Occipital lobe (tissue), 3 donors: ENCODE measurements at places on chromosomes 7 and 10.

GRCh38 chr10:104333032-104333727 lies 5.1 kb downstream of the ITPRIP start:
- DNase-seq = no peak

- DNase-seq = no peak
These were observed 780 bp downstream of the CYP3A5 start for GRCh38 chr7:99679032-99679399.

DNA sequence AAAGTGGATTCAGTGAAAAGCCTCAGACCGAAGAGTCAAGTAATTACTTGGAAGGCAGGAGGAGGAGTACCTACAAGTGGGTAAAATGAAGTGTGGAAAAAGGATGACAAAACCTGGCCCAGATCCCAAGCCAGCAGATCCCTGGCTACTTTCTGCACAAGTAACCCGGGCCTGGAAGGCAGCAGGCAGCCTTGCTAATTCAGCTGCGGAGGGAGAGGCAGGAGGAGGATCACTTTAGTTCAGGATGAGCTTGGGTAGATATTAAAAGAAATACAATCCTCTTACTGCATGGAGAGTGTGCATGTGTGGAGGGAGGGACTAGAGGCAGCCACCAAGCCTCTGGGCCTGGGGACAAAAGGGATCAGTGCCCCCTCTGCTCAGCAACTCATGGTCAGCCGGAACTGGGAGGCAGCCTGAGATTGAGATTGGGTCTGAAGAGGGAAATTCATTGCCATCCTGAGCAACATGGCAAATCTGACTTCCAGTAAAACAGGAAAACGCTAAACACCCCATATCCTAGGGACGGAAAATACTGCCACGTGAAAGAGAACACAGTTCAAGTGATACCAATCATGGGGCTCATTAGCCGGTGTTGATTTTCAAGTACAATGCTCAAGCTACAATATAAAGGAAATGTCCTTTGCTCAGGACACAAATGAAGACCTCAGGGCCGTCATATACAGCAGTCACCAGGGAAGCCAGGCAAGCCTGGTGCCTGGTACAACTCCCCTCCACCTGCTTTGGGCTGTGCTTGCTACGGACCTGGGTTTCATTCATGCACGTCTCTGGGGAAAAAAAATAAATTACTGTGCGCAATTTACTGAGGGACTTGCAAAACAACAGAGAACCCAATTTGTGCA lies 1.3 kb downstream of the AMPH start:
- DNase-seq = peak; percentile 6

DNA sequence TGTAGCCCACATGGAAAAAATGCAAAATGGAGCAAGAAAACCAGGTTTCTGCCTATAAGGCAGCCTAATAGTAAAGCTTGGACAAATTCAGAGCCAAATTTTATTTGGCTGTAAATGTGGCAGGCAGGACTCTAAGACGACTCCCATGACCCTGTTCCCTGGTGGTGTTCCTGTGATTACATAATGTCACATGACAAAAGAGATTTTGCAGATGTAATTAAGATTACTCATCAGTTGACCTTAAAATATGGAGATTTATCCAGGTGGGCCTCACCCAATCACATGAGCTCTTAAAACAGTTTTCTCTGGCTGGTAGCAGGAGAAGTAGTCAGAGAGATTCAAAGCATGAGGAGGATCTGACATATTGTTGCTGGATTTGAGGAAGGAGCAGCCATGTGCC lies 303.1 kb upstream of the IMMP2L start:
- DNase-seq = no peak

- no peak for DNase-seq
These were observed 43.1 kb downstream of the LSMEM1 start for GRCh38 chr7:112523871-112524270.

DNA sequence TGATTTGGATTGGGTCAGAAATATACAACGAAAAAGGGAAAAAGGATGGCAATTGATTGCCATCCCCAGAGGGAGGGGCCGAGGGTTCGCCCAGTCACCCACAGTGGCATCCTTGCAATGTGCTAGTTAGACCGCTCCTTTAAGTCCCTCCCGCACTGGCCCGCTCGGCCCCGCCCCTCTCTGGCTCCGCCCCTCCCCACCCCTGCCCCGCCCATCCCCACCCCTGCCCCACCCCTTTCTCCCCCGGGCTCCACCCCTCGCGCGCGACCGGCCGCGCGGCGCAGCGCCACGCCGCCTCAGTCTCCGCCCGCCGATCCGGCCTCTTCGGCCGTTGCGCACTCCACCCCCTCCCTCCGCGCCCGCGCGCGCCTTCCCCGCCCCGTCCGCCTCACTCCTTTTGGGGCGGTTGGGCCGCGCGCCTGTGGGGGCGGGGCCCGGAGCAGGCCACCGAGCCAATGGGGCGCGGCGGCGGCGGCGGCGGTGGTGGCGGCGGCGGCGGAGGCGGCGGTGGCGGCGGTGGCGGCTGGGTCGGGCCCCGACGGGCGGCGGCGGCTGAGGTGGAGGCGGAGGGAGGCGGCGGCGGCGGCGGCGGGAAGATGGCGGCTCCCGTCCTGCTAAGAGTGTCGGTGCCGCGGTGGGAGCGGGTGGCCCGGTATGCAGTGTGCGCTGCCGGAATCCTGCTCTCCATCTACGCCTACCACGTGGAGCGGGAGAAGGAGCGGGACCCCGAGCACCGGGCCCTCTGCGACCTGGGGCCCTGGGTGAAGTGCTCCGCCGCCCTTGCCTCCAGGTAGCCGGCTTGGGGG lies at the start of gene VKORC1L1:
Gene VKORC1L1, plus strand, starts transcription at position 299 of the 806 bp plus-strand sequence. Its CDS starts 298 bp downstream, at position 597.
- peak; percentile 89 for DNase-seq

- no peak for DNase-seq
These were observed 9.1 kb upstream of the SEMA4G start for GRCh38 chr10:100960251-100960650.

GRCh38 chr7:835485-836401 lies 3.5 kb downstream of the SUN1 start:
- no peak for DNase-seq

DNA sequence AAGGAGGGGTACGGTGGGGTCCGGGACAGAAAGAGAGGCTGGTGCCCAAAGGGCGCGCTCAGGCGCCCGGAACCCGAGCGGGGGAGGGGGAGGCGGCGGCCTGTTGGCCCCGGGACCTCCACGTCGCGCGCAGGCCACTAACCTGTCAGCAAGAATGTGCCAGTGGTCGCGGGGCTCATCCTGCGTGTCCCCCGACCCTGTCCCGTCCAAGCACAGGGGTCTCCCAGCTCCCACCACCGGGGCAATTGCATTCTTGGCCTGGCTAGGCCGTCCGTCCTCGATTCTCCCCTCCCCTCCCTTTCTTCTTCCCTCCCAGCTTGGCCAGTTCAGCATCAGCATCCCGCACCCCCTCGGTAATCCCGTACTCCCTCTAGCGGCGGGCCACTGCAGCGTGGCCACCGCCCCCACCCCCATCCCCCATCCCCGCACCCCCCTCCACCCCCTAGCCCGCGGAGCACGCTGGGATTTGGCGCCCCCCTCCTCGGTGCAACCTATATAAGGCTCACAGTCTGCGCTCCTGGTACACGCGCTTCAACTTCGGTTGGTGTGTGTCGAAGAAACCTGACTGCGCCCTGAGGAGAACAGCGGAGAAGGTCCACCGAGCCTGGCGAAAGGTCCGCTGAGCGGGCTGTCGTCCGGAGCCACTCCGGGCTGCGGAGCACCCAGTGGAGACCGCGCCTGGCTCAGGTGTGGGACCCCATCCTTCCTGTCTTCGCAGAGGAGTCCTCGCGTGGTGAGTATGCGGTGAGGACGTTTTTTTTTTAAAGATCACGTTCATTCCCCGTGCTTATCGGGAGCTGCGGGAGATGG lies at the start of gene SGCE:
Gene SGCE, minus strand, starts transcription at position 286 of the 810 bp plus-strand sequence. Its CDS starts 35 bp downstream, at position 251.
- peak; percentile 70 for DNase-seq

GRCh38 chr7:47647181-47647917 lies 65.4 kb upstream of the TNS3 start:
- DNase-seq = no peak

GRCh38 chr10:16505161-16505560 lies 16.5 kb downstream of the C1QL3 start:
- no peak for DNase-seq

- DNase-seq = no peak
These were observed 14.9 kb downstream of the CAMK2G start for GRCh38 chr10:73859428-73859783.

- no peak for DNase-seq
These were observed 72.5 kb downstream of the TAF3 start for GRCh38 chr10:7890781-7891180.

GRCh38 chr7:78904983-78905382 lies 548.5 kb downstream of the MAGI2 start:
- DNase-seq = no peak

DNA sequence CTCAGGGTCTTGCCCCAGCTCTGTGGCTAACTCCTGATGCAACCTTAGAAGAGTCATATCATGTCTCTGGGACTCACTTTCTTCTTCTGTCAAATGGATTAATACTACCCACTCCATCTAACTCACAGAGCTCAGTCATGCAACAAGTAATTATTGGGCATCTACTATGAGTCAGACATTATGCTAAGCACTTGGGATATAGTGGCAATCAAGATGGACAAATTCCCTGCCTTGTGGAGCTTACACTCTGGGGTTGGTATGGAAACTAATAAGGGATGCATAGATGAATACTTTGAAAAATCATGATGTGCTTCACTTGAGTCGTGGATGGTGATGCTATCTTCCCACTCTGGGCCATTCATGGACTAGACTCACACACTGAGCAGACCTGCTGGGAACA lies 88.9 kb downstream of the KCNMA1 start:
- no peak for DNase-seq

DNA sequence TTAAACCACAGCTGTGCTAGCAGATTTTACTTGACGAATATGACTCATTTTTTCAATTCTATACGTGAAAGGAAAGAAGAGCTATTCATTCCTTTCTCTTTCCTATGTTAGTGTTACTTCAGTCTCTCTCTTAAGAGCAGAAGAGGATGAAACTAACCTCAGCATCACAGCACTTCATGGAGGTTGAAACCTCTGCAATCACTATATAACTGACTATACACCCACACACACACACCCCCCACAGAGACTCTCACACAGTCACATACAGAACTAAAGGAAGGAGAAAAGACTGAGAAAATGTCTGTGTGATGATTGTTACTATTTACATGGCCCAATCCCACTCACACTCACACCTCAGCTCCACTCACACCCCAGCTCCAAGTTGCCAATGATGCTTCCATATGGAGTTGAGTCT lies 104.2 kb downstream of the KIF20B start:
- DNase-seq = no peak

- DNase-seq = no peak
These were observed 297.8 kb downstream of the RPS24 start for GRCh38 chr10:78331391-78331922.

DNA sequence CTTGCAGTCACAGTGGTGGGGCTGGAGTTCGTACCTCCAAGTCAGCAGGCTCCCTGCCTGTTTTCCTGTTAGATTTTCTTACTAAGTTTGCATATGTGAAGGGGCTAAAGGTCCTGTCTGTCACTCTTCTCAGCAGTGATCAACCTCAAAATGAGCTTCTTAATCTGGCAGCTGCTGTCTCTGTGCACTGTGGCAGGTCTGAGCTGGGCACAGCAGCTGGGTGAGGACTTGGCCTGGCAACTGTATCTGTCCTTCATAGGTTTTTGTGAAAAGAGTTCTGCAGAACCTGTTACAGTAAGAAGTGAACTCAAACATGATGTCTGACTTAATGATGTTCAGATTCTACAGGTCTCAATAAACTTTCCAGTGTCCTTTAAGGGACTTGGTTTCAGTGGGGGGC lies 31.3 kb upstream of the GJD4 start:
- DNase-seq = no peak

- DNase-seq = no peak
These were observed 12.7 kb upstream of the AKR1B10 start for GRCh38 chr7:134514663-134515062.

GRCh38 chr10:70557876-70558275 lies 44.7 kb downstream of the PRF1 start:
- no peak for DNase-seq

- DNase-seq = no peak
These were observed 692.0 kb downstream of the PHTF2 start for GRCh38 chr7:78490524-78490923.

GRCh38 chr10:127738512-127739424 lies 1.8 kb downstream of the FOXI2 start:
- DNase-seq = no peak

DNA sequence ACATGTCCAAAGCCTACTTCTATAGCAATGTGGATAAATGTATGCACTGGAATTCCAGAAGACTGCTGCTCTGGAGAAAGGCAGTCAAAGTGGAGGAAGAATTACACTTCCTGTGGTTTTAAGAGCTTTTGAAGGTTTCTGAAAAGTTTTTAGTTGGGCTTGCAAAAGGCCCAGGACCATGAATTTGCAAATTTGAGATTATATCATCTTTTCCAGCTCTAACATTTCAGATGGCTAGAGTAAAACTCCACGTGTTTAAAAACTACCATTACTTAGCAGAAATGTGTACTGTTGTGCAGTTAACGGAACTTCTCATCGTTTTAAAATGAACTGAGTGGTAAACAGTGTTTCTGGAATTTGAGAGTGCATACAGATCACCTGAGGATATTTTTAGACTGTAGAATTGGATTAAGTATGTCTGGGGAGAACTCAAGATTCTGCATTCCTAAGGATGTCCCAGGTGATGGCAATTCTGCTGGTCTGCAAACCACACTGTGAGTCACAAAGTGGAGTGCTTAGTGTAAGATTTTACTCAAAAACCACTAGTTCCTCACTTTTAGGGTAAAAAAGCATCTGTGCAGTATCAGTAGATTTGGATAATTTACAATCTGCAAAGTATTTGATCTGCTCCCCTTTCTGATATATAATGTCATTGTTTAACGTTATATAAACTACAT lies 32.9 kb upstream of the CCDC71L start:
- DNase-seq = no peak
